ENCODE measurements at places on chromosomes 2 and 18. TPM values are rescaled to one million over a fixed set of nuclear protein-coding genes. Genes with fewer than 3 reads are reported as not detected.

- no peak for DNase-seq
These were observed 17.8 kb upstream of the TCF4 start for GRCh38 chr18:55605733-55606338.

The HOXD13 gene
- total RNA-seq: not detected

- no peak for DNase-seq
These were observed 76.2 kb upstream of the STK39 start for GRCh38 chr2:168323529-168324021.

The AOX1 gene
- total RNA-seq: 6.1 TPM

DNA sequence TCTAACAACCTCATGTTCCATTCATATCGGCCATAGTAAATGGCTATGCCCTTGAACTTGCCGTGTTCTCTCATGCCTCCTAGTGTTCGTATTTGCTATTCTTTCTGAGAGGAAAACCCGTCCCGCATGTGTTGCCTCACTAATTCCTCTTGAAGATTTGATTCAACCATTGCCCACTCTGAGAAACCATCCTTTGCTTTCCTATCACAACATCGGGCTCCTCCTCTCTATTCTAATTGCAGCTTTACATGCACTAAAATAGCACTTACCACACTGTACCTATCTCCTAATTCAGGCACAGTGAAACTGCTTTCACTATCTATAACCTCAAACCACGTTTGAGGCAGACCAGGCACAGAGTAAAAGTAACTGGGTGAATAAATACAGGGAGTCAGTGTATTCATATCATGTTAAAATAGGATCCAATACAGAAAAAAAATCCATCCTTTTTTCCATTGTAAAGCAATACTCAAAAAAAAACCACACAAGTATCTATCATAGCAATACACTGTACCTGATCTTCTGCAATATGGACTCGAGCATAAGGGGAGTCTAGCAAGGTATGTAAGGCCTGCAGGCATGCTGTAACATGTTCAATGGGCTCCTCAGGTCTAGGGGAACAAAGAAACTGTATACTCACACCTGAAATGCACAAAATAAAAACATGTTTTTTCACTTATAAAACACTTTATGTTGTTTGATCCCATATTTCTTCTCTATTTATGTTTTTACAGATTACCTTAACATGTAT is 39.0 kb upstream of the STRN start:
- DNase-seq: peak; percentile 64

The ATP6V1C2 gene
- total RNA-seq: under 0.01 TPM

The MARCHF7 gene
- 66.9 TPM for total RNA-seq

DNA sequence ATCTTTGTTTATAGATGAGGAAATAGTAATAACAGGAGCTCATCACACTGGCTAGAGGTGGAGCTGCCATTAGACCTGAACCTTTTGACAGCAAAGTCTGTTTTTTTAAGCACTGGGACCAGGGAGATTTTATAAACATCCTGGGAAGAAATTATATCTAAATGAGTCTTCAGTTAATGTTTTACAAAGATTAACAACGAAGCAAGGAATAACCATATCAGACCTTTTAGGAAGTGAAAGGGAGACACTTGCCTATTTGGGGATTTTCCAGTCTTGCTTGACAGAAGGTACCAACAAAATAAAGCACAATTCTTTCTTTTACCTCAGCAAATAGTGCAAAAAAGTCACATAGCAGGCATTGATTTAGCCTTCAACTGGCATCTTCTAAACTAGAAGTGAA is 777.0 kb downstream of the CPS1 start:
- no peak for DNase-seq

GRCh38 chr2:15311926-15312325 is 249.2 kb downstream of the NBAS start:
- DNase-seq: no peak
